ENCODE measurements at places on chromosomes 5 and 9. TPM values are rescaled to one million over a fixed set of nuclear protein-coding genes. Genes with fewer than 3 reads are reported as not detected.

PFN3 gene
- not detected for total RNA-seq

MEIKIN gene
- not detected for total RNA-seq

FAXDC2 gene
- 57.6 TPM for total RNA-seq

ENTPD8 gene
- not detected for total RNA-seq

XRCC4 gene
- total RNA-seq = 3.1 TPM

Measured in tibial nerve (tissue), 4 donors.